DMS 273 treated with DMSO at 0.1 percent for 48 hours (cell line): ENCODE measurements at places on chromosomes 7 and 10.

DNA sequence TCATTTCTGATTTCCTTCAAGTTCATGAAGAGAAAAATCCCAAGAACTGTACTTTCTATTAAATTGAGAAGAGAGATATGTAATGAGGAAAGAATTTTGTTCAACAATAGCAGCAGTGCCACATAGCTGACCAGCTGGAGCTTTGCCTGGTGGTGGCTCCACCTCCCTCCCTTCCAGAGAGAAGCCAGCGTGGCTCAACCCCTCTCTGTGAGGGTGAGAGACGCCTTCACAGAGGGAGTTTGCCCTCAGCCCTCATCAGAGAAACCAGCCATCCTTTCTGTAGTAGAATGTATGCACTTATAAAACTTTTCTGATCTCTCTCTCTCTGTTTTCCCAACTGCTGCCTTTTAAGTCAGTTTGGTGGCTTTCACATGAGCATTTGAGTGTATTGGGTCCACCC lies 20.5 kb upstream of the COL1A2 start:
- DNase-seq, result peak; percentile 32

DNA sequence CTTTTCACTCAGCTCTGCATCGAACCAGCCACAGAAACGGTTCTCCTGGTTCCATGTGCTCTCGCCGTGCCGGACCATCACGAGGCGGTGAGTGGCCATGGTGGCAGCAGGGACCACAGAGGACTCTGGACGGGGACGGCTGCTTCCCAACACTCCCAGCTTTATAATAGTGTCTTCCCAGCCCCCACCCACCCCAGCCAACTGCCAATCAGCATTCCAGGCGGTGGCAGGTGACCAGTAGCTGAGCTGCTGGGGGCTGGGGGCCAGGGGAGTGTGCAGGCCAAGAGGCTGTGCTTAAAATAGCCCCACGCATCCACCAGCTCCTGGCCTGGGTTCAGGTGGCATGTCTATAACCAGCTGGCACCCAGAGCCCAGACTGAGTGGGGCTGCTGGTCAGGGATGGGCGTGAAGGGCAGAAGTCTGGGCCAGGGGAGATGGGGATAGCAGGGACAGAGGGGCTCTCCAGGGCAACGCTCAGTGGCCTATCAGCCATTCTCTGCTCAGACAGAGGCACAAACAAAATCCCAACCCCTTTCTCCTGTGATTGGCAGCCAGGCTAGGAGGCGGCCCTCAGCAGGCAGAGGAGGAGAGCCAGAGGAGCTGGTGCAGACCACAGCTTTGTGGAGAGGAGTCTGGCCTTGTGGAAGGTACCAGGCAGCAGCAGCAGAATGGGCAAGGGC lies at the start of gene PGAM2:
PGAM2 (minus strand) TSS at position 137 of the 680 bp plus-strand sequence; CDS start at position 99, 38 bp downstream.
- DNase-seq, result peak; percentile 51

DNA sequence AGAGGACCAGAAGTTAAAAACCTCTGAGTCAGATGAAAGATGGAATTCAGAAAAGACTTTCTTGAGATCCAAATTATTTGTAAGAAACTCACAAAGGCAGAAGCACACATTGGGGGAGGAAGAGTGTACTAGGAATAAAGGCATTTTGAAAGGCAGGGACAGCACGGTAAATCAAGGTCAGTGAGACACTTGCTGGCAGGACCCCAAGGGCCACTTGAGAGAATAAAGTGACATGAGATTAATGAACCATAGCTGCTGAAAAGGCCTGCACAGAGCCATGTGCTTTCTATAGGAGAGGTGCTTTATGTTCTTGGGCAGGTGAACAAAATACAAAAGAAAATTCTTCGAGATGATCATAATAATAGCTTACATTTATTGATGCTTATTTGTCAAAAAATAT lies 929.9 kb upstream of the MBL2 start:
- DNase-seq, result no peak

- no peak for DNase-seq
Measured at GRCh38 chr10:129161150-129161549, 305.9 kb upstream of the MGMT start.

DNA sequence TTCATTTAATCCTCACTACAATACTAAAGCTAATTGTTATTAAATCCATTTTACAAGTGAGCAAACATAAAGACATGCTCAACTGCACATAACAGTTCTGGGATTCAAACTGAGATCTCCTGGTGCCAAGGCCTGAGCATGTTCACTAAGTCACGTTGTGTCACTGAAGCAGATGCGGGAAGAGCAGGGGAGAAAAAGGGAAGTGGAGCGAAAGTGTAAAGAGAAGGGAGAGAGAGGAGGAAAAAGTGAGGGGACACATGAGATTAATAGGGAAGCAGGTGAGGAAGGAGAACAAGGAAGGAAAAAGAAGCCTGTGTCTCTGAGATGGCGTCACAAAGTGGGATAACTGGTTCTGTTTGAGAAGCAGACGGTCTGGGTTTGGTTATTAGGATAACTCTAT lies 38.9 kb upstream of the KAT6B start:
- no peak for DNase-seq
